Activated CD8-positive, alpha-beta memory T cell treated with anti-CD3 and anti-CD28 coated beads, Interleukin-2, amount 10 ng/mL, durations not matched to agents 7 days and 5 days (primary cell): ENCODE measurements at places on chromosomes 3 and 15. TPM values are rescaled to one million over a fixed set of nuclear protein-coding genes. Genes with fewer than 3 reads are reported as not detected.

DNA sequence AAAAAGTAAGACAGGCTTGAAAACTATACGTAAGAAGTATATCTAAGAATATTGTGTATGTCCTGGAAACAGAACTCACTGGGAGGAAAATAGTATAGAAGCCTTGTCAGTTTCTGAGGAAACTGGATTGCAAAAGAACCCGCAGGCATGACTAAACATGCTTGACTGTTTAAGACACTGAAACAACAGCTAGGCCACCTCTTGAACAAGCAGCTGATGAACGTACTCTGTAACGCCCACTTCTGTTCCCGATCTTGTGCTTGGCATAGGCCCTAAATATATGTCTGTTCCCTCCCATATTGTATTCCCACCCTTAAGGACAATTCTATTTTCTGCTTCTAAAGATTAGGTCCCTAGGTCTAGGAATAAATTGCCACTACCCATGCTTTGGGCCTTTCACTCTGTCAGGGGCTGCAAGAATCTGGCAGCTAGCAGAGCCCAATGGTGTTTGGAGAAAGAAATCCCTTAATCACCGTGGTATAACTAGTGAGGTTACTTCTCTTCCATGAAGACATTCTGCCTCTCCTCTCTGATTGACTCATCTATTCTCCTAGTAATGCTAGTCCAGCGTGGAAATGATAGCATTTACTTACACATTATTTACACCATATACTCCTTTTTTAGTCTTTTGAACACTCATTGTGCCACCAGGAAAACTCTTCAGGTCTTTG, 46.2 kb downstream of the CD200 start:
- no peak for DNase-seq

GRCh38 chr15:35496585-35496984, 49.4 kb downstream of the DPH6 start:
- DNase-seq: no peak

The AMOTL2 gene
- total RNA-seq: not detected

GRCh38 chr3:171375666-171376595, 84.3 kb downstream of the TNIK start:
- DNase-seq: no peak

GRCh38 chr15:70099967-70100473, 2.3 kb upstream of the TLE3 start:
- DNase-seq: no peak

DNA sequence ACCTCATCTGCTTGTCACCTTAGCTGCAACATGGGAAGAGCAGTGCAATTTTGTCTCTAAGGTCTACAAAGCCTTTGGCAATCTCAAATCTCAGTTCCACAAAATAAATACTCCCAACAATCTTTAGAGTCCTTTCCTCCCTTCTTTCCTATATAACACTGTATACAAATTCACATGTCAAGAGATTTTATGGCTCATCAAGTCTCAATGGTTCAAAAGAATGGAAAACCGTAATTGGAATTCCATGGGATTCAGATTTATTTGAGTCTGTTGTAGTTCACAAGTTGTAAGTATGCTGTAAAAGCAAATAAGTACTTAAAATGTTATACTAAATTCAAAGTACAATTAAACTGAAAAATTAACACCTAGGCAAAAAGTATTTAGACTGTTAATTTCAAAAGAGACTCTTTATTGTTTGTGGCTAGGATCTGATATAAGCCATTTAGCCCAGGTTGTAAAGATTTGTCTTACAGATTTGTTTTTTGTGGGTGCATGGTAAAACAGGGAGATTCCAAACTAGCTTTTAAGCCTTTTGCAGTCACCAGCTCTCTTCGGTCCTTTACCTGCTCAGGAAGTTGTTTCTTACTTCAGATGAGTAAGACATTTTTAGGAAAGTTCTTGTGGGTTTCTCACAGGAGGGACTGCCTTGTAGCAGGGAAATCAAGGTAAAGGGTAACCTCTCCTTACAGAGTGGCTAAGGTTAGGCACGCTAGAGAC, 50.1 kb downstream of the CMSS1 start:
- no peak for DNase-seq

GRCh38 chr3:43071313-43071893, 34.5 kb downstream of the POMGNT2 start:
- DNase-seq: peak; percentile 37

GRCh38 chr15:48570822-48571221, 74.7 kb downstream of the FBN1 start:
- DNase-seq: no peak

GRCh38 chr3:31253782-31254181, 278.9 kb upstream of the STT3B start:
- DNase-seq: peak; percentile 41

DNA sequence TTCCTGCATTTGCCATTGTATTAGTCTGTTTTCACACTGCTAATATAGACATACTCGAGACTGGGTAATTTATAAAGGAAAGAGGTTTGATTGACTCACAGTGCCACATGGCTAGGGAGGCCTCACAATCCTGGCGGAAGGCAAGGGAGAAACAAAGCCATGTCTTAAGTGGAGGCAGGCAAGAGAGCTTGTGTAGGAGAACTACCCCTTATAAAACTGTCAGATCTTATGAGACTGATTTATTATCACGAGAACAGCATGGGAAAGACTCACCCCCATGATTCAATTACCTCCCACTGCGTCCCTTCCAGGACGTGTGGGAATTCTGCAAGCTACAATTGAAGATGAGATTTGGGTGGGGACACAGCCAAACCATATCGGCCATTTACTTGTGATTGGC, 27.8 kb downstream of the YEATS2 start:
- no peak for DNase-seq

DNA sequence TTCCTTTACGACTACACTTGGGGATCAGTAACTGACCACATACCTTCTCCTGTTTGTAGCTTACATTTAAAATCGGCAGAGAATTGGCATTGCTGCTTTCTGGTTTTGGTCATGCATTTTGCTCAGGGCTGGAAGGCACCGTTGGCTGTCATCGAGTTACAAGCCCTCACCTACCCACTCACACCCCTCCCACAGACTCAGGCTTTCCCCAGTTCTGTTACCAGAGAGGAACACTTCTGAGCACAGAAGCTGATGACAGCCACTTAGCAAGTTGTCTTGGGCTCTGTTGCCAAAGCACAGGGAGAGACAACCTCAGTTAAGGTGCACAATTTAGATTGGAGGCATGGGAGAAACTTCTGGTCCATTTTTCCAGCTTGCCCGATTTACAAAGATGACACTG, 204.8 kb upstream of the TOPAZ1 start:
- DNase-seq: no peak

GRCh38 chr15:51731549-51732267, 5.7 kb downstream of the LYSMD2 start:
- DNase-seq: peak; percentile 62

The CHL1 gene
- not detected for total RNA-seq

- DNase-seq: no peak
Measured at GRCh38 chr3:4397466-4397865, 69.6 kb downstream of the SUMF1 start.

DNA sequence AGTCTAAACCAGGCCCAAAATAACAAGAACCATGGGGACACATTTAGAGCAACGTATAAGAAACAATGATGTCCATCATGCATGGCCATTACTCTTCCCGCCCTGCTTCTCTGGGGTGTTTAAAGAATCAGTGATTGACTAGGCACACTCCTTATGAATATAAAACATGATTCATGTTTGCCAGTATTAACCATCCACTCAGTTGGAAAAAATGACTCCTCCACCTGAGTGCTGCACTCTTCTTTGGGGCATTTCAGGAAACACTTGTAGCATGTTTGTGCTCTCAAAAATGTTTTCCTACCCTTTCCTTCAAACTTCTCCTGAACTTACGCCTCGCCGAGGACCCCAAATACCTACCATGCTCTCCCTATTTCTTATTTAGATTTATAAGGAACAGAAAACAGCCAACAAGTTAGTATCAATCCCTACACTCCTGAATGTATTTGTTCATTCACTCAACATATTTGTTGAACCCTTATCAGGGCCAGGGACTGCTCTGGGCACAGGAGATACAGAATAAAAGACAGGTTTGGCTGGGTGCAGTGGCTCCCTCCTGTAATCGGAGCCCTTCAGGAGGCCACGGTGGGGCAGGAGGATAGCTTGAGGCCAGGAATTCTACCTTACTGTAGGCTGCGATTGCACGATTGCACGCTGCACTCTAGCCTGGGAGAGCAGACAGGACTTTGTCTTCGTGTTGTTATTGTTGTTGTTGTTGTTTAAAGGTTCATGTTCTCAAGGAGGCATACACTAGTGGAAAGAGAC, 137.0 kb downstream of the TMCO5A start:
- DNase-seq: no peak

DNA sequence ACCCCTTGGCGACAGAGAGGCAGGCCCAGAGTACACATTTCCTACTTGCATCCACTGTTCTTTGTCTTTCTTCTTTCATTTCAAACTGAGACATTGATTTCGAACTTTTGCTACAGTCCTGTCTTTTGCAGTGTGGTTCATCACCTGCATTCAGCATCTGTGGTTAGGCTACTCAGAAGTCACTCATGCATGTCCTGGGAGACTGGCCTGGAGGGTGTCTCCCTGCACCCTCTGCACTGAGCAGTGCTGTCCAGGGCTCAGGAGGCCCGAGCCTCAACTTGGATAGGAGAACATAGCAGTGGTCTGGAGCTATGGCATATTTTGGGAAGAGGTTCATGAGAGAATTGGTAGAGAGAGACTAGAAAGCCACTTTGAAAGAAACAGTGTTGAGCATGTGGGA, 240.2 kb upstream of the TPRG1 start:
- DNase-seq: no peak

The PXYLP1 gene
- 10.3 TPM for total RNA-seq

The CORO2B gene
- not detected for total RNA-seq

DNA sequence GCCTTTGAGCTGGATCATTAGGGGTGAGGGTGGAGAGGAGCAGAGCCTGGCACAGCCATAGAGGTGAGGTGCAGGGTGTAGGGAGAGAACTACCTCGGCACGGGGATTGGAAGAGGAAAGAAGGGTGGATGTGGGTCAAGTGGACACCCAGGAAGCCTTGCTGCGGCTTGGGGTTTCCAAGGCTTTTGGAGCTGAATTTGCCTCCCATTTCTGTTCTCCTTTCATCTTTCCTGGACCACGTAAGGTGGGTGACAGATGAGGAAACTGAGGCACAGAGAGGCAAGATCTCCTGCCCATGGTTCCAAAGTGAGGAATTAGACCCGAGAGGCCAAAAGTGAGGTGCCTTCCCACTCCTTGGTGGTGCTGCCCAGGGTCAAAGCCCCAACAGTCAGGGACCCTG, 35.4 kb upstream of the SFMBT1 start:
- DNase-seq: no peak

DNA sequence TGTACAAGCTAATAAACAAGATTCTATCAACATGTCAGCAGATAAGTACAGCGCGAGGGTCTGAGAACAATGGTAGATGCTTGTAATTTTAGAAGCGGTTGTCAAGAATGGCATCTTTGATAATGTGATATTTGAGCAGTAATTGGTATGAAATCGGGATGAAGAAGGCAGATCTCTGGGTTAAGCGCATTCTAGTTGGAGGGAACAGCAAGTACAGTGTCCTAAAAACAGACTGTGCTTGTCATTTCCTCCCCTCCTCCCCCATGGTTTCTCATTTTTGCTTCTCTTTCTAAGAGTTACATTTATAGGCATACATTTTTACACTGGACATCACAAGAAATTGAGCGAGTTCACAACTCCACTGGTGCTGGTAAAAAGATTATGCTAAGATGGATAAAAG, 23.3 kb downstream of the TGFBR2 start:
- DNase-seq: no peak

The SH2D7 gene
- total RNA-seq: 0.28 TPM

GRCh38 chr3:151891721-151892120, 18.3 kb downstream of the SUCNR1 start:
- DNase-seq: no peak

DNA sequence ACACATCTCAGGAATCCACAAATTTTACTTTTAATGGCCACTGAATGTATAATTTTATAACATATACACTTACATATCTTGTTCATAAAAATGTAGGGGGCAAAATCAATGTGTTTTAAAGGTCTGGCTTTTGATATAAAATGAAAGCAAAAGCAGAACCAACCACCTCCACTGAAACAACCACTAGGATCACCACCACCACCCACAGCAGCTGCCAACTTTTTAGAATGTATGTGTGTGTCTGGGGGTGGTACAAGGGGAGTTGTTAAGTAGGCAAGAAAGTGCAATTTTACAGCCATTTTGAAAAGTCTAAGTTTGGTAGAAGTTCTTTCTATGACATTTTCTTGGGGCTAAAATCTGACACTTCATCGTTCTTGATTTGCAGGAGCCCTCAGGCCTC, 44.0 kb downstream of the OTOL1 start:
- DNase-seq: no peak

The PCSK6 gene
- total RNA-seq: 0.44 TPM

- no peak for DNase-seq
Measured at GRCh38 chr3:106797461-106797860, 579.8 kb upstream of the CCDC54 start.
